ENCODE measurements at places on chromosomes 4 and X.

DNA sequence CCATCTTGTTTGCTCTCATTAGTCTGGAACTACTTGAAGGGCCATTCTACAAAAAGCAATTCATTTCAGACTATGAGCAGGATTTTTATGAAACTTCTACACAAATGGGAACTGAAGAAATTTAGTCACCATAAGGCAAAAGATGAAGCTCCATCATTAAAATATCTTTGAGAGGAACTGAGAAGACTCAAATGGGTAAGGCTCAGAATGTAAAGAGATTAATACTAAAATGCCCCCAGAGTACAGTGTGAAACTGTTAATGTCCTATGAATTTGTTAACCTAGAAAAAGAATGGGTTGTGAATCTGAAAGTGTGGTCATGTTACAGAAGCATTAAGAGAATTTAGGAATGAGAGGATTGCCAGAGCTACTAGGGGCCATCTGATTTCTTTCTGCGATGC, 77.9 kb upstream of the SLC7A11 start:
- no peak for DNase-seq

- no peak for DNase-seq
Observed at GRCh38 chr4:106541253-106541652, 172.7 kb upstream of the GIMD1 start.

DNA sequence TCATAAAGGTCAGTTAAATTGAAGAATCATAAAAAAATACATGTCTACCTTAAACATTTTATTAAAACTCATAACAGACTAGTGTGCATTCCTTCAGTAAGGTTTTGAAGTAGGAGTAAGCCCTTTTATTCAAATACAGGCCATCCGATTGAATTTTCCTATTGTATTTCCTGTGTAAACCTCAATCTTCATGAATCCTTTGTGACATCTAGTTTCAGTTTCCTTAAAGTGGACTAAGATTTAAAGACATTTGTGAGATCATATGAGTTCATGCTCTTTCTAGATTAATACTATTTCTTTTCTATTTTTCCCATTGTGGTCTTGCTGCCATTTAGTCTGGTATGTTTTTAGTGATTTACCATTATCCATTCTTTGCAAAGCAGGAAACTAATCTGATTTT, 644.7 kb upstream of the BOD1L1 start:
- no peak for DNase-seq

DNA sequence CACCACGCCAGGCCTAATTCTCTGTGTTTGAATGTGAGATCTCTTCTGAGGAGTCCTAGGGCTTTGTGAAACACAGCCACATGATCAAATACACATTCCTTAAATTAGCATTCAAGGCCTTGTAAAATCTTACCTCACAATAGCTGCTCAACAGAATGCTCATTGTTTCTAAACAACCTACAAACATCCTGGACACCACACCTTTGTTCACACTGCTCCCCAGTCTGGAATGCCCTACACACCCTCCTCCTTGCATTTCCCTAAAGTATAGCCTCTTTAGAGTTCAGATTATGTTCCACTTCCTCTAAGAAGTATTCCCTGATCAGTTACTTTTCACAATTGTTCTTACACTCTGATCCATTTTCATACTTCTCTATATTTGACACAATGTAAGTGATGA, 110.6 kb downstream of the AGTR2 start:
- DNase-seq: no peak

- no peak for DNase-seq
Observed at GRCh38 chr4:90888571-90888970, 761.4 kb downstream of the CCSER1 start.

GRCh38 chr4:66340286-66340893, 670.1 kb upstream of the EPHA5 start:
- no peak for DNase-seq

Data from activated CD4-positive, alpha-beta T cell treated with anti-CD3 and anti-CD28 coated beads, Interleukin-2, amount 50 U/mL, for 24 hours (primary cell).